Epithelial cell of alveolus of lung (primary cell): ENCODE measurements at places on chromosomes 2 and 18. TPM values are rescaled to one million over a fixed set of nuclear protein-coding genes. Genes with fewer than 3 reads are reported as not detected.

Gene CRYBA2
- not detected in 2 replicates for total RNA-seq

Gene UGT1A6
- total RNA-seq, result not detected in 2 replicates

Gene PROM2
- 0.72 and 1.0 TPM in 2 replicates for total RNA-seq

Gene FIGN
- total RNA-seq, result 1.0 and 5.3 TPM in 2 replicates

Gene TWIST2
- total RNA-seq, result 63.5 and 68.2 TPM in 2 replicates

Gene TXNDC2
- 0.64 TPM in 1 of 2 replicates, not detected in the other for total RNA-seq

Gene CD226
- total RNA-seq, result 1.2 and 1.4 TPM in 2 replicates

Gene CYTIP
- not detected in 2 replicates for total RNA-seq

Gene EPAS1
- total RNA-seq, result 38.7 and 119 TPM in 2 replicates

Gene ANKRD30BL
- not detected in 2 replicates for total RNA-seq

Gene CYRIA
- 1.9 and 3.1 TPM in 2 replicates for total RNA-seq

Gene NDC80
- 6.0 and 19.7 TPM in 2 replicates for total RNA-seq

Gene REG3G
- not detected in 2 replicates for total RNA-seq

Gene SPHKAP
- 0.08 and 0.26 TPM in 2 replicates for total RNA-seq

Gene KIAA2012
- not detected in 2 replicates for total RNA-seq

Gene DSC3
- total RNA-seq, result 1.4 and 2.5 TPM in 2 replicates

Gene ATP8B1
- total RNA-seq, result 5.5 and 10.9 TPM in 2 replicates

Gene POTEI
- total RNA-seq, result not detected in 2 replicates

Gene ALPI
- total RNA-seq, result not detected in 2 replicates

Gene TRABD2A
- total RNA-seq, result 5.3 and 16.3 TPM in 2 replicates

Gene CXCR1
- not detected in 2 replicates for total RNA-seq

Gene TOGARAM2
- total RNA-seq, result 0.13 TPM in 1 of 2 replicates, not detected in the other

Gene RAX
- total RNA-seq, result not detected in 2 replicates

Gene EFR3B
- total RNA-seq, result 0.40 and 0.78 TPM in 2 replicates

Gene TRAK2
- total RNA-seq, result 21.0 and 25.0 TPM in 2 replicates

Gene TDRD15
- not detected in 2 replicates for total RNA-seq

Gene ASTL
- total RNA-seq, result under 0.01 and 0.24 TPM in 2 replicates

Gene GNLY
- total RNA-seq, result 0.24 TPM in 1 of 2 replicates, not detected in the other

Gene SPATS2L
- total RNA-seq, result 142 and 165 TPM in 2 replicates

Gene ANKRD23
- total RNA-seq, result 1.2 and 1.7 TPM in 2 replicates

Gene CD207
- not detected in 2 replicates for total RNA-seq
